Epithelial cell of prostate (primary cell): ENCODE measurements at places on chromosomes 12 and 14.

- no peak for DNase-seq
These were observed 161.2 kb downstream of the DAD1 start for GRCh38 chr14:22427771-22428231.

GRCh38 chr12:21813125-21813524 lies 38.6 kb upstream of the KCNJ8 start:
- no peak for DNase-seq

DNA sequence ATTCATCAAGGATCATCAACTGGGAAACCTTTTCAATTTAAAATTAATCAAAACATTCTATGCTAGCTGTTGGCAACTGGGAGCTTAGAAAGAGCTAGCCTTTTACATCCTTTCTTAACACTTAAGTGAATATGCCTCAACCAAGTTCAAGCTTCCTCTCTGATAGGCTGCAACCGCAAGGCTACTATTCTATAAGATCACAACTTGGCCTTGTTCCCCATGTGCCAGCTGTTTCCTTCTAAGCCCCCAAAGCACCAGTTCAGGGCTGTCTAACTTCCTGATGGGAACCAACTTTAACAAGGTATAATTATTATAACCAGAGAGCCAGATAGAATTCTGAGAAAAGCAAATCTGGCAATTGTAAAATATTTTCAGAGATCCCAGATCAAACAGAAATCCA lies 37.0 kb downstream of the KCNC2 start:
- DNase-seq: no peak

DNA sequence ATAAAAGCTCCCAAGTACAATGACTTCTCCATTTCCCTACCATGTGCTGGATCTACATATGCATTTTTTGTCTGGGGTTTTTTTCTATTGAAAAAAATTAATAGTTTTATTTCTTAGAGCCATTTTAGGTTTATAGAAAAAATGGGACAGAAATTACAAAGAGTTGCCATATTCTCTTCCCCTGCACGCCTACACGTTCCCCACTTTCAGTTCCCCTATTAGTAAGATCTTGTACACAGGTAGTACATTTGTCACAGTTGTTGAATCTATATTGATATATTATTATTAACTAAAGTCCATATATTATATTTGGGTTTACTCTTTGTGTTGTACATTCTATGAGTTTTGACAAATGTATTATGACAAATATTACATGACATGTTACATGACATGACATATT lies 35.7 kb downstream of the SIX6 start:
- DNase-seq: no peak

DNA sequence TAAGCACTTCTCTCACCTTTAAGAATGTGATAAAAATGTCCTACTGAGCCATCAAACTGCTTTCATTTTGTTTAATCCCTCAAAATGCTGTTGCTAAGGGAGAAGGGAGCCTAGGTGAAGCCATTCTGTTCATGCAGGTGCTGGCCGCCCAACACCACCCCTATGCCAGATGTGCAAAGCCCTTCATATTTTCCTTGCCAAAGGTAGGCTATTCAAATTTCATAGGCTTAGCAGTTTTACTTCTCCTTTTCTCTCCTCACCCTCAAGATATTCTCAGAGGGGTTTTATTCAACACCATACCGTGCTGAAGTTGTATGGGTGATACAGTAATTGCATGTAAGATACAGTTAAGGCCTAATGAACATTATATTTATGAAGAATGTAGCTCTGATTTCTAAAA lies 461.7 kb downstream of the GXYLT1 start:
- no peak for DNase-seq

DNA sequence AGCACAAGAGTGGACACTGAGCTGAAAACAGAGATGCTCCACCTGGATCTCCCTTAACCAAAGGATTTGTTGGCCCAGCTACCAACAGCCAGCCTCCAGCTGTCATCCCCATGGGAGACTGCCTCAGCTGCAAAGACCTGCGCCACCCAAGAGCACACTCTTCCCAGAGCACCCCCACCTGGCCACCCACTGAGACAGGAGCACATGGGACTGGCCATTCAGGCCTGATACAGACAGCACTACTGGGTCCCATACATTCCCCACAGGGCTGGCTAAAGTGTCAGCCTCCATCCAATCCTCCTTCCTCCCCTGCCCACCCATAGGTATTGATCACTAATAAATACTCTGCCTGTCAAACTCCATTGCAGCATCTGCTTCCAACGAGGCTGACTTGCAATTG lies 241.5 kb downstream of the BCL11B start:
- no peak for DNase-seq

- DNase-seq: no peak
These were observed 103.6 kb upstream of the CCND2 start for GRCh38 chr12:4169959-4170358.
